Posterior vena cava (tissue), 2 donors: ENCODE measurements at places on chromosomes 11 and 22.
A peak's percentile ranks its signal among the peaks of the same experiment; 100 is the strongest.

- no peak for DNase-seq
Observed at GRCh38 chr11:1565173-1565903, 6.7 kb downstream of the DUSP8 start.

DNA sequence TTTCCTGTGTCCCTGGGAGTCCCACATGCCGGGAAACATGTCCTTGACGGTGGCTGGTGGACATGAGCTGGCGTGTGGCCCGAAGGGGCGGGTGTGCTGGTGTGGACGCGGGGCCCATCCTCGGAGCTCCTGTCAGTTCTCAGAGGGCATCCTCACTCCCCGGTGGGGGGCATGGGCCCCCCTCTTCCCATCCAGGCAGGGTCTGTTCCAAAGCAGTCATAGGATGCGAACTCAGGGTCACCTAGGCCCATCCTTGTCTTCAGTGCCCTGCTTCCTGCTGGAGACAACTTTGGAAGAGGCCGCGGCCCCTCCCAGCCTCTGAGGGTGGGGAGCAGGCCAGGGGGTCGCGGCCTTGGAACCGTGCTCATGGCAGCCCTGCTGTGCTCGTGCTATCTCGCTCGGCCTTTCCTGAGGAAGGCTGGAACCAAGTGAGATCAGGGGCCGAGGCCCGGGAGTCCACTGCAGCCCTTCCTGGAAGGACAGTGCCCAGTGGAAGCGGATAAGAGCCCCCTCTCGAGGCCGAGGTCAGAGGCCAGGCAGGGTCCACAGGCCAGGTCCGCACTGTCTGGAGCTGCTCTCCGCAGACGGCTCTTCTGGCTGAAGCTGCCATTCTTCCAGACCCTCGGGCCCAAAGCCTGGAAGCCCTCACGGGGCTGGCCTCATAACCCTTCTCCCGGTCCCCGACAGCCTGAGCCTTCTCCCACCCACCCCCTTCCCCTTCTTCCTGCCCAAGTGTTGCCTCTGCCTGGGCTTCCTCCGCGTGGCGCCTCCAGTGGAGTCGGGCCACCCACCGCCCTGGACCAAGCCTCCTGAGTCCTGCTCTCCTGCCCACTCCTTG lies 8.7 kb downstream of the GRK2 start:
- peak; percentile 87 for DNase-seq

DNA sequence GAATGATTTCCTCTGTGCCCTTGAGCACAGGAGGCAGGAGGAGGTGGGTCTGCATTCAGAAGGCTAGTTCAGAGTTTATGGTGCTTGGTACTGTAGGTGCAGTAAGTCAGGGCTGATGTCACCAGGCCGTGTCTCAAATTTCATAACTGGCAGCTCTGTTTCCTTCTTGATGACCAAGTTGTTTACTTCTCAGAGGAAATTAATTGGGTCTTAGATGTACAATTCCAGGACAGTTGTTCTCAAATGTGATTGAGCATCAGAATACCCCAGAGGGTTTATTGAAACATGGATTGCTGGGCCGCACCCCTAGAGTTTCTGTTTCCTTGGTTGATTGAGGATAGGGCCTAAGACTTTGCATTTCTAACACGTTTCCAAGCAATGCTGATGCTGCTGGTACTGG lies 6.2 kb downstream of the AMOTL1 start:
- DNase-seq: no peak

DNA sequence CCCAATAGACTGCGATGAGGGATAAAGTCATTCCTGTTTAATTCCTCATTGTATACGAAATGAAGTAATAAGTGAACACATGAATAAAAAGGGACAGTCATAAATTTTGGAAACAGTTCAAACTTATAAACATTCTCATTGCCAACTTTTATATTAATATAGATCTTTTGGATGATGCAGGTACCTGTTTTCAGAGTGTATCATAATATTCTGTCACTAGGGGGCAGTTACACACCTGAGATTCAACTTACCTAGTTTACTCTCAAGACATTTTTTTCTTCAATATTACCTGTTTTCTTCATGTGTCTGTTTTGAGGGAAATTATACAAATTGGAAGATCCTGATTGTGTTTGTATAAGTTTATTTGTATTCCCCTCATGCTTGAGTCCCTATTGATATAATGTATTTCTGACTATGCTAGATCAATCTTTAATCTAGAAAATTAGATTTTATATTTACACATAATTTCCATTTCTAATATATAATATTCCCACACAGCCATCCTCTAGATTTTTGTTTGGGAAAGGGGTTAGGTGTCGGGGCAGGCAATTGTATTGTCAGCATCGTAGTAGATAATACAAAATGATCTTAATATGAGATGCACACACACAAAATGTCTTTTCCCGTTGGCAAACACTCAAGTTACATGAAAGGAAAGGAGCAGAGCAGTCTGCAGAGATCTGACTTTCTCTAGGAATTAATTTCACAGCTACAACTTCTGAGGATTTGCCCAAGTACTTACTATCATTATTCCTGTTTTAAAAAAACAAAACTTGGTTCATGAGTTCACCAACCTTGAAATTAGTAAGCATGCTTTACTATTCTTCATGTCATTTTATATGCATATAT lies 18.4 kb downstream of the FDX1 start:
- DNase-seq: no peak

DNA sequence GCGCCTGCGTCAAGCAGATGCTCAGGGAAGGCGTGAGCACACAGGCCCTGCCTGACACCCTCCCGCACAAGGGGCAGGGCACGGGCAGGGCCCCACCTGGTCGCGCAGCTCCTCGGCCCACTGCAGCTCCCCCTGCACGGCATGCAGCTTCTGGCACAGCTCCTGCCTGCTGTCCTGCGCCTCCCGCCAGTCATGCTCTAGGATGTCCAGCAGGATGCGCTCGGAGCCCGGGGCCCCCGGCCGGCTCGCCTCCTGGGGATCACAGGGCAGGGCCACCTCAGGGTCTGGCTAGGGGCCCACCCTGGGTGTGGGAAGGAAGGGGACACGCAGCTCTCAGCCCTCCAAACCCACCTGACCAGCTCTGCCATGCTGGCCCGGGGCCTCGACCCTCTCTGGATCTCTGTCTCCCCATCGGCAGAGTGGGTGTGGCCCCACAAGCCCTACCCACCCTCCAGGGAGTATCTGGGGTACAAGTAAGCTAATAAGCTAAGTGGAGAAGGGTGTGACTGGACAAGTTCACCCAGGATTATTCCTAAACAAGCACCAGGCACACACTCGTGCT lies 10.7 kb downstream of the CARD10 start:
- DNase-seq: no peak

- DNase-seq: peak; percentile 63
Observed at GRCh38 chr11:119750056-119750455, 21.1 kb upstream of the NECTIN1 start.

GRCh38 chr11:134542401-134543165 lies 130.5 kb upstream of the B3GAT1 start:
- peak; percentile 51 for DNase-seq

- no peak for DNase-seq
Observed at GRCh38 chr11:102241026-102241425, 76.3 kb upstream of the BIRC3 start.

DNA sequence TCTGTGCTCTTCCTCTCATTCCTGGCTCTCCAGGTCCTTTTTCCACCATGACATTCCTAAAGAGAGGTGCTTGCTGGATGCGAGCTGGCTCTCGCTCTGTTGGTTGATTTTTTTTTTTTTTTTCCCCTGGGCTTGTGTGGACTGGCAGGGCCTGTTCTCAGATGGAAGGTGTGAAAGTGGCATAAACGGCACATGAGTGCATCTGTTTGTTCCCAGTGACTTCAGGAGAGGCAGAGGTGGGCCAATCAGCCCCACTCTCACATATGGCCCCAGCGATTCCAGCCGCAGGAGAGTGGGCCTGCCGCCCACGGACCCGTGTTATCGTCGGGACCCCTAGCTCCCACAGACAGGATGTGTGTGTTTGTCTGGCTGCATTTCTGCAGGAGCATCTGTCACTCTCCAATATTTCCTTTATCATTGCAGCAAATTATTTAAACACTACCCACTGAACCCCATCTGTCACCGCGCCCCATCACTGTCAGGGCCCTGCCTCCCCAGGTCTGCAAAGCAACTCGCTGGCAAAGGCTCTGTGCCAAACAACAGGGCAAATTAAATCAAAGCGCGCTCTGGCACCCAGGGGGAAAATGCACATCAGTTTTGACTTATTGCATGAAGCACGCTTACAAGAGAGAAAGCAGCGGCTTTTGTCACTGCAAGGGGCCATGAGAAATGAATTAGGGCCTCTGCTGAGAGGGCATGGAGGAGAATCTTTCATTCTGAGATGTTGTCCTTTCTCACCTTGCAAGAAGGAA lies 886.3 kb downstream of the NTM start:
- no peak for DNase-seq

DNA sequence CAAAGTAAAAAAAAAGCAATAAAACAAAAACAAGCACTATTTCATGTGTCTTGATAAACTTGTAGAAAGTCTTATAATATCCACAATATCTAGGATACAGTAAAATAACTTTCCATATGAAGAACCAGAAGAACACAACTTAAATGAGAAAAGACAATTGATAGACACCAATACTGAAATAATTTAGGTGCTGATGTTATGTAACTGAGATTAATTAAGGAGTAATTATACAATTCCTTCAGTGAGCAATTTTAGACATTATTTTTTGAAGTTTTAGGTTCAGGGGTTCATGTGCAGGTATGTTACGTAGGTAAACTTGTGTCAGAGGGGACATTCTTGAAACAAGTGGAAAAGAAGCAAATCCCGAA lies 88.3 kb upstream of the VPREB1 start:
- DNase-seq: no peak

DNA sequence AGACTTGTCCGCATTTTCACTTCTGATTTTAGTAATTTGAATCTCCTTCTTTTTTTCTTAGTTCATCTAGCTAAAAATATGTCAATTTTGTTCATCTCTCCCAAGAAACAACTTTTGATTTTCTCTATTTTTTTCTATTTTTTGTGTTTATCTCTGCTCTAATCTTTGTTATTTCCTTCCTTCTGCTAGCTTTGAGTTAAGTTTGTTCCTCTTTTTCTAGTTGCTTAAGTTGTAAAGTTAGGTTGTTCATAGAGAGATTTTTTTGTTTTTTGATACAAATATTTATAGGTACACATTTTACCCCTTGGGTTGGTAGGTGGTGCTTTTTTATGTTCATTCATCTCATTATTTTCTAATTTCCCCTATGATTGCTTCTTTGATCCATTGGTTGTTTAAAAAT lies 22.1 kb upstream of the XKR3 start:
- DNase-seq: no peak

- peak; percentile 92 for DNase-seq
Observed at GRCh38 chr11:62402226-62402959, 16.4 kb upstream of the SCGB1A1 start.

DNA sequence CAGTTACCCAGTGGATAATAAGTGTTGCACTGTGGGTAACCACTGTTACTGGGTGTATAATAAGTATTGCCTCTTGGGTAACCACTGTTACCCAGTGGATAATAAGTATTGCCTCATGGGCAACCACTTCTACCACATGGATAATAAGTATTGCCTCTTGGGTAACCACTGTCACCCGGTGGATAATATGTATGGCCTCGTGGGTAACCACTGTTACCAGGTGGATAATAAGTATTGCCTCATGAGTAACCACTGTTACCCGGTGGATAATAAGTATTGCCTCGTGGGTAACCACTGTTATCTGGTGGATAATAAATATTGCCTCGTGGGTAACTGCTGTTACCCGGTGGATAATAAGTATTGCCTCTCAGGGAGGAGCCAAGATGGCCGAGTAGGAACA lies 29.7 kb upstream of the NXPE4 start:
- no peak for DNase-seq

DNA sequence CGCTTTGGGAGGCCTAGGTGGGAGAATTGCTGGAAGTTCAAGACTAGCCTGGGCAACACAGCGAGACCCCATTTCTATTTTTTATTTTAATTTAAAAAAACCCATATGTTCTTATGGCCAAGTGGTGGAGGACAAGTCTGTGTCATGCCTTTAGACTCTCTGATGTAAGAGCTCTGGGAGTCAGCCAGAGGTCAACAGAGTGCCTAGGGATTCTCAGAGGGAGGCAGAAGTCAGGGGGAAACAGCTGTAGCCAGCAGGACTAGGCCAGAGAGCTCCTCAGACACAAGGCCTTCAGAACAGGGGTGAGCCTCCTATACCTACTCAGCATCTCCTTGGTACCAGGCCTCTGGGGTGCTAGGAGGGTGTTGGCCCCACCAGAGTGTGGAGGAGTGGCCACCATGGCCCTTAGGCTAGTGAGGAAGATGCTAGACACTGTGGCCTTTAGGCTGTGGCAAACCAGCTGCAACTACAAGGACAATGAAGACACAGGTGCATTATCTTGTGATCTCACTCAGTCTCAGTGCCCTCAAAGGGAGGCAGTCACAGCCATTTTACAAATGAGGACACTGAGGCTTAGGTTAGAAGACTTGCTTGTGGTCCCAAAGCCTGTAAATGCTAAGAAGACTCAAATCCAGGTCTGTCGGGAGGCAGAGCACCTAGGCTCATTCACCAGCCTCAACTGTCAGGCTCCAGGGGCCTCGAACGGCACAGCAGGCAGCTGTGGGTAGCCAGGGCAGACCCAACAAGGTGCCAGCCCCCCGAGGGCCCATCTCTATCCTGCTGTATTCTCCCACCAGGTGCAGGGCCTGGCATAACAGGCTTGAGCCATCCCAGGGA lies 5.0 kb downstream of the ZP1 start:
- peak; percentile 73 for DNase-seq

DNA sequence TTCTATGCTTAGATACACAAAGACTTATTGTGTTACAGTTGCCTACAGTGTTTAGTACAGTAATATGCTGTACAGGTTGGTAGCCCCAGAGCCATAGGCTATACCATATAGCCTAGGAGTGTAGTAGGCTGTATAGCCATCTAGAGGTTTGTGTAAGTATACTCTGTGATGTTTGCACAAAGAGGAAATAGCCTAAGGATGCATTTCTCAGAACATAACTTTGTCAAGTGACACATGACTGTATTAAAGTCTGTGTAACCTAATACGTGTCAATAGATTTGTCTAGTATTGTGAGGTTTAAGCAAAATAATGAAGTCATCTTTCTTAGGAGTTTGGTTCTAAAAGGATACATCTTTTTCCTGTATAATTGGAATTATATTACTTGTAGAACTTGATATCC lies 5.5 kb downstream of the ZC3H12C start:
- no peak for DNase-seq

- DNase-seq: no peak
Observed at GRCh38 chr11:32259641-32260081, 168.8 kb downstream of the RCN1 start.

- peak; percentile 71 for DNase-seq
Observed at GRCh38 chr22:50698546-50698945, 25.9 kb downstream of the SHANK3 start.

DNA sequence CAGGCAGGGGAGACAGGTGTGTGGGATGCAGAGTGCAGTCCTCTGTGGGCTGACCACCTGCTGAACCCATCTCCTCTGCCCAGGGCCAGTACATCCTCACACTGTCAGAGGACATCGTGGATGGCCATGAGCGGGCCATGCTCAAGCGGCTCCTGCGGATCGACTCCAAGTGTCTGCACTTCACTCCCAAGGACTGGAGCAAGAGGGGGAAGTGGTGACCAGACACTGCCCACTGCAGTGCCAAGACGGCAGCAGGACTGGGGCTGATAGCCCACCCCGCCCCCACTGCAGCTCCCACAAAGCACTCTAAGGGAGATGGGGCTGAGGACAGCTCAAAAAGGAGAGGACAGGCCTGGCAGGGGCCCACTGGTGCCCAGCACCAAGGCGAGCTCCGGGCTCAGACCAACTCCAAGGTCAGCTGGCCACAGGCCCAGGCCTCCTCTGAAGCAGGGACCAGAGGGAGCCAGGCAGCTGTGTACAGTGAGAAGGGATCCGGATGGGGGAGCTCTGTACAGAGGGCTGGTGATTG lies 1.6 kb downstream of the RNASEH2C start:
- DNase-seq: no peak

- no peak for DNase-seq
Observed at GRCh38 chr11:126945319-126945718, 55.3 kb downstream of the KIRREL3 start.

GRCh38 chr11:7654195-7654705 lies 19.1 kb downstream of the CYB5R2 start:
- DNase-seq: no peak
